ENCODE measurements at places on chromosomes 6 and 20.

GRCh38 chr20:58655328-58656107 is 4.4 kb downstream of the STX16 start:
- DNase-seq = no peak

GRCh38 chr6:140105857-140106256 is 731.4 kb upstream of the CITED2 start:
- DNase-seq = no peak

- DNase-seq = no peak
These were observed 64.9 kb downstream of the ADAT2 start for GRCh38 chr6:143385636-143386035.

GRCh38 chr6:56534680-56535419 is 107.8 kb downstream of the DST start:
- DNase-seq = no peak

GRCh38 chr6:28953585-28954258 is 29.9 kb upstream of the TRIM27 start:
- DNase-seq = no peak

Measured in spleen (tissue), 13 donors.